SHP77 treated with DMSO at 0.1 percent for 48 hours (cell line): ENCODE measurements at places on chromosomes 13 and 19.

GRCh38 chr19:46022431-46023310 is at the start of gene PGLYRP1:
PGLYRP1 (minus strand) TSS chr19:46023053; CDS start chr19:46023021, 32 bp downstream.
- no peak for DNase-seq

DNA sequence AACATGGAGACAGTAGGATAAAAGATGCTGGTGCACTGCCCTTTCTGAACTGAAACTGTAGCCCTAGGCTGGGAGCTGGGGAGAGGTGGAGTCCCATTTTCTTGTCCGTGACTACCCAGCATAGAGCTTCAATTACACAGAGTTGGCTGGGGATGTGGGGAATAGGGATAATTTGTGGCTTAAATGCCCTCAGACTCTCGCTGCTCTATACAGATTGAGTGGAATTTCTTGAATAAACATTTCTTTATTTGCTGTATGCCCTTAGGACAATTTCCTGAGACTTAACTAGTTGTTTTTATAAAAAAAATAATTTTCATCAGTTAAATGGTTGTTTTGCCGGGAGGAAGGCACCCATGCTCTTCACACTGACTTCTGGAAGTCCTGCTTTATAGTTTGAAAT is 7.2 kb downstream of the IGFL2 start:
- DNase-seq: no peak

DNA sequence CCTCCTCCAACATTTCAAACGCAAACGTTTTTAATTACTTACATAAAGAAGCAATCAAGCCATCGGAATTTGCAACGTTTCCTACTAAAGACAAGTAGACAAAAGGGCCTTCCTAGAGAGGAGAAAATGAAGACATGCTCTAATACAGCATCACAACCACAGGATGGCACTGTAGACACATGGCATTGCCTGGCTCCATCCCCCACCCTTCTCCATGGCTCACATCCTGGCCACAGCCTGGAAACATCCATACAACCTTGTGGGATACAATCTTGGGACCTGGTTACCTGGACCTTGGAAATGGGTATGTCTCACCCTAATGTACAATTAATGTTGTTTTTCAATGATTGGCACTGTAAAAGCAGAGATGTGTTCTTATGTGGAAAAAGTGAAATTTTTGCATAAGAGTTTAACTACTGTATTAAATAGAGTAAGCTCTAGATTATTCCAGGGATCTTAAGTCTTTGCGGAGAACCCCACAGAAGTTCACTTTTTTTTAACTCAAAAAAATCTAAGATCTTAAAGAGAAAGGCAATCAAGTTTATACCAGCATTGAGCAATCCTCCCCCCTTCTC is 21.5 kb downstream of the EBPL start:
- DNase-seq: peak; percentile 61

GRCh38 chr13:38570706-38571105 is 116.2 kb upstream of the FREM2 start:
- no peak for DNase-seq

DNA sequence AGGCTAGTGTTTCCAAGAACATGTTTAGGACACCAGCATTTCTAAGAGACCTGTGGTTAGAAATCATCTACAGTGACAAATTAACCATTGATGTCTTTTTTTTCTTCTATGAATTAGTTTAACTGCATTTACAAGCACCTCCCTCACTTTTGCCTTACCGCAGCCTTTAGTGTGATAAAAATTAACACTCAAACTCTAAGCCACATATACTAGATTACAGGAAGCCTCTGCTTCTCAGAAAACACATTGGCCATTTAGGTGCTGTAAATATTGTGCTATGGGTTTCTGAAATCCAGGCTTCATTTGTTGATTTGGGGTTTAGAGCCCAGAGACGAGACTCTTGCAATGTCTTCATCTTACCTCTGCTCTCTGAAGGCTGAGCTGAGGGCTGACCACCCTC is 34.6 kb upstream of the OLFM4 start:
- no peak for DNase-seq

DNA sequence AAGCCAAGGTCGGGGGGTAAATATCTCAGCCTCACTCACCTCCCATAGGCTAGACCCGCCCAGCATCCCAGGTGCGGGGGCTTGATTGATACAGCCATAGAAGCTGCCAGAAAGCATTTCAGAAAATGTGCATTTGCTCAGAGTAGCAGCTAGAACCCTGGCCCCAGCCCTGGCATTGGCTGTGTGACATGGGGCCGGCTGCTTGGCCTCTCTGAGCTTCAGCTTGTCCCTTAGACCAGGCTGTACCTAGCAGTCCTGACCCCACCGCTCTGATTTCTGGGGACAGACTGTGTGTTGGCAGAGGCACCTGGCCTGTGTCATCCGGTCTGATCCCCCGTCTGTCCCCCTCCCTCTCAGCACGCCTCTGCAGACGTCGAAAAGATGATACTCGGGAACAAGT is 15.4 kb downstream of the RAB8A start:
- DNase-seq: no peak

DNA sequence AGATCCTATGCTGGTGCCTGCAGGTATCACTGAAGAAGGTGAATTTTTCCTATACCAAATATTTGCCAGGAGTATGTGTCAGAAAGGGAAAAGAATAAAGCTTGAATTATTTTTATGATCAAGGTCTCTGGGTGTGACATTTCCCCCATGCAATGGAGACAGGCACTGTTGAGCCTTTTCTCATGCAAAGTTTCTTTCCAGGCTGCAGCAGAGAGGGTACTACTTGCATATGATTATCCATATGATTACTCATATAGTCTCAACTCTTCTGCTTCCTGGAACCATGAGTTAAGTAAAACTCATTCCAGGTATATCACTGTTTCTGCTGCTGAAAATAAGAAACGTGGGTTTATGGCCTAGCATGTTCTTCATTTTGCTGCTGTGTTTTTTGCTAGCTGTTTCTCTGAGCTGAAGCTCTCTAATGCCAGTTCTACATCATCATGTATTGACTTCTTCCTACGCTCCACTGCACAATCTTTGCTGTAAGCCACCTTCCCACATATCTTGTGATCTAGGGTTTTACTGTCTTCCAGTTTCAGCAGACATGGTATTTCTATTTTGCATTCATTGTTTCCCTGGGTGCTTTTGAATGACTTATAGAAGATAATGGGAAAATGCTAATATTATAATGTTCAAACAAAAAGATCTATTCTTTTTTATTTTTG is 278.7 kb upstream of the GPC6 start:
- no peak for DNase-seq

DNA sequence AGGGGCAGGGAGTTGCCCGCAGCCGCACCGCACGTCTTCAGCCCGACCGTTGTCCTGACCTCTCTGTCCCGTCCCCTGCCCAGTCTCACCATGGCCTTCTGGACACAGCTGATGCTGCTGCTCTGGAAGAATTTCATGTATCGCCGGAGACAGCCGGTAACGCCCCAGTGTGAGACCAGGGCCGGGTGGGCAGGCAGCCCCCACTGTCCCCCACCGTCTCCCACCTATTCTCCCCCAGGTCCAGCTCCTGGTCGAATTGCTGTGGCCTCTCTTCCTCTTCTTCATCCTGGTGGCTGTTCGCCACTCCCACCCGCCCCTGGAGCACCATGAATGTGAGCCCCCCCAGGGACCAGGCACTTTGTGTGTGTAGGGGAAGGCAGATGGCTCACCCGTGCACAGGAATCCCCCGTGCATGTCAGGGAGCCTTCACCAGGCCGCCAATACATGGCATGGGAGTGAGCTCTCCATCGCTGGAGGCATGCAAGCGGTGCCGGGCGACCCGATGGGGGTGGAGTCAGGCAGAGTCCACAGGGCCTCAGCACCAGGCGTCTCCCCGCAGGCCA is 1.4 kb downstream of the ABCA7 start:
- DNase-seq: no peak

- DNase-seq: no peak
Observed at GRCh38 chr19:42794765-42795164, 29.3 kb upstream of the PSG8 start.

GRCh38 chr13:73672492-73672891 is 461.7 kb downstream of the KLF12 start:
- DNase-seq: no peak

DNA sequence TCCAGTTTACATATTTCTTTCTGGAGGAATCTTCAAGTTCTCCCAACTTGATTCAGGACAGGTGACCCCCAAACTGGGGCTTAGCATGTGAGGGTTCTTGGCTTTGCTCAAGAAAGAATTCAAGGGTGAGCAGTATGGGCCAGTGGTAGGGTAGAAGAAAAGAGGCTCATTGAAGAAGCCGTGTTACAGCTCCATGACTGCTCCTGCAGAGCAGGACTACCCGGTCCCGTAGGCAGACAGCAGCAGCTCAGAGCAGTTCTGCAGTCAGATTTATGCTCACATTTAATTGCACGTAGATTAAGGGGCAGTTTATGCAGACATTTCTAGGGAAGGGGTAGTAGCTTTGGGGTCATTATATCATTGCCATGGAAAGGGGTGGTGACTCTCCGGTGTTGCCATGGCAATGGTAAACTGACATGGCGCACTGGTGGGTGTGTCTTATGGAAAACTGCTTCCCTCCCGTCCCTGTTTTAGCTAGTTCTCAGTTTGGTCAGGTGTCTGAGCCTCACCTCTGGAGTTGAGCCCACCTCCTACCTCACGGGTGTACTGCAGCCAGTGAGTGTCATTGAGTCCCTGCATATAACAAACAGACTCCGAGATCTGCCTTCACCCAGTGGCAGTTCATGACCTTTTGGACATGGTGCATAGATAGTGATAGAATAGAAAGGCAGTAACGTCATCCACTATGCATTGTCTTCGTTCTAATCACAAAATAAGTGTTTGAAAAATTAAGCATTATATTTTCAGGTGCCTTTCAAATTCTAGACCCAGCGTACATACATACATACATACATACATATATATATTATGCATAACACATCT is 16.0 kb upstream of the ZNF792 start:
- no peak for DNase-seq

GRCh38 chr19:7328647-7329046 is 20.1 kb upstream of the ARHGEF18 start:
- no peak for DNase-seq

GRCh38 chr13:69565334-69565733 is 542.3 kb upstream of the ATXN8OS start:
- DNase-seq: peak; percentile 12

GRCh38 chr13:38636761-38637160 is 50.1 kb upstream of the FREM2 start:
- DNase-seq: no peak

GRCh38 chr13:23201870-23202269 is 21.1 kb downstream of the SGCG start:
- no peak for DNase-seq

GRCh38 chr13:86725105-86725504 is 925.9 kb upstream of the SLITRK6 start:
- no peak for DNase-seq

- no peak for DNase-seq
Observed at GRCh38 chr19:4456476-4456842, 1.1 kb downstream of the UBXN6 start.
